Frontal cortex (tissue), 4 donors: ENCODE measurements at places on chromosomes 1 and 21.

DNA sequence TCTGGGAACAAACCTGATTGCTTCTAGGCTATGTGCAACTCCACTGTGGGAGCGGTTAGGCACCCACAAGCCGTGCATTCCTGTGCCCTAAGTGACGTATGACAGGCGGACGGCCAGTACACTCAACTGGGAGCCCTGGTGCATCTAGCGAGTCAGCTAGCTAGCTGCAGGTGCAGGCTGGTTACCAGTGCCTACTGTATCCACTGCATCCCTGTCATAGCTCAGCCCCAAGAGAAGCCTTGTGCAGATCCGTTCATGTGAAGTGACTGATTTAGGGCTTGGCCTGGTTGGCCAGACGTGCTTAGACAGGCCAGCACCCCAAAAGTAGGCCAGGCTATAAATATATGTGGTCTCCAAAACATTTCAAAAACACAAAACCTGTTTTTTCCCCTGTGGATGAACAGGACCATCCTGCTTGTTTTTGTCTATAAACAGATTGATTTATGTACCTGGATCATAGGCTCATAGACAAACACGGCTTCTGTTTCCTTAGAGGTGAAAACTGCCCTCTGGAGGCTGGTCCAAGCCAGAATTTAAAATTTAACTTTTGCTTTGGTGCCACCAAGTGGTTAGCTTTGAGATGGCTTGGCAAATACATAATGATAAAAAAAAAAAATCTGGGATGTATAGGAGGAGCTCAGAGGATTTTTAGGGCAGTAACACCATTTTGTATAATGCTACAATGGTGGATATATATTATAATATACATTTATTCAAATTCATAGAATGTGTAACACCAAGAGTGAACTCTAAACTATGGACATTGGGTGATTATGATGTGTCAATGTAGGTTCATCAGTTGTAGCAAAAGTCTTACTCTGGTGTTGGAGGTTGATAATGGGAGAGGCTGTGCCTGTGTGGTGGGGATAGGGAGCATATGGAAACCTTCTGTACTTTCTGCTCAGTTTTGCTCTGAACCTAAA is 68.5 kb downstream of the GIPC2 start:
- peak; percentile 19 for DNase-seq

DNA sequence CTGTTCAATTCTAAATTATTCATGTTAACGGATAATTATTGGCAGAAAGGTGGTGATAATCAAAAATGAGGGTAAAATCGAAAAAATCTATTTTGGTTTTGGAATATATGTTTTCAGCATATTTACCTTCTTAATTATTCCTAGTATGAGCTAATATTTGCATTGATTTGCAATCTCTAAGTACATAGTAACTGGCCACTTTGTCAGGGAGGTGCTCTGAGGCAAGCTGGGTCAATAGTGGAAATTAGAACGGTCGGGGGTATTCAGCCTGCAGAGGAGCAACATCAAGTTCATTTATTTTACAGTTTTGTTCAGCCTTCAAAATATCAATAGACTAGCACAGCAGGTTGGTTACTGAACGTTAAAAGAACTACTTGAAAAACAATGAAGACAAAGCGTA is 1.8 kb downstream of the OTUD7B start:
- DNase-seq, result no peak

DNA sequence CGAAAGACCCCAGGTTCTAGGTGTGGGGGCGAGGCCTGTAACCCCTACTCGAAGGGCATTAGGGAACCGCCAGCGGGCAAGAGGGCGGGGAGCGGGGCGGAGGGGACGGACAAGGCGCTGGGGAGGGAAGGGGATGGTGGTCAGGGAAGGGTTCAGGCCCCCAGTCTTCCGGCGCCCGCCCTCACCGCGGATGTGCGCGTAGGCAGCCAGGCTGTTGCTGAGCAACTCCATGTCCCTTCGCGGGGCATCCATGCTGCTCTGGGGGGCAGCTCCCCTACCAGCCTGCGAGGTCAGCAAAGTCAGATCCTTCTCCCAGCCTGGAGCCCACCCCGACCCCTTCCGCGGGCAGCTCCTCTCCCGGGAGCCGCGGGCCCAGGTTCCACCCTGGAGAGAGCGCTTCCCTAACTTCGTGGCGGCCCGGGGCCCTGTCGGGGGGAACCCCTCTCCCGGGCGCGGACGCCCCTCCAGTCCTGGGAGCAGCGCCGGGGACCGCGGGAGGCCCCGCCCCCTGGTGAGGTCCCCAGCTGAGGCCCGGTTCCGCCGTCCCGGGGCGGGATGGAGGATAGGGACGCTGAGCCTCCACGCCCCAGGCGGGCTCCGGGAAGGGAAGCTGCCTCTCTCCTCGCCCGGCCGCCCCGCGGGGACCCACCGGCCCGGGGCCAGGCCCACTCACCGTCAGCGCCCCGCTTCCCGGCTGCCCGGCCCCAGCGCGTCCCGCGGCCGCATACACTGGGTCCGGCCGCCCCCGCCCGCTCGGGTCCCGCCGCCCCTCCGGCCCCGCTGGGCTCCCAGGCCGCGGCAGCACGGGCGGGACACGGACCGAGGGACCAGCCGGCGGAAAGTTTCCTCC is 434 bp downstream of the EVA1B start:
- peak; percentile 50 for DNase-seq

GRCh38 chr1:18962121-18962721 is 5.7 kb upstream of the IFFO2 start:
- no peak for DNase-seq

DNA sequence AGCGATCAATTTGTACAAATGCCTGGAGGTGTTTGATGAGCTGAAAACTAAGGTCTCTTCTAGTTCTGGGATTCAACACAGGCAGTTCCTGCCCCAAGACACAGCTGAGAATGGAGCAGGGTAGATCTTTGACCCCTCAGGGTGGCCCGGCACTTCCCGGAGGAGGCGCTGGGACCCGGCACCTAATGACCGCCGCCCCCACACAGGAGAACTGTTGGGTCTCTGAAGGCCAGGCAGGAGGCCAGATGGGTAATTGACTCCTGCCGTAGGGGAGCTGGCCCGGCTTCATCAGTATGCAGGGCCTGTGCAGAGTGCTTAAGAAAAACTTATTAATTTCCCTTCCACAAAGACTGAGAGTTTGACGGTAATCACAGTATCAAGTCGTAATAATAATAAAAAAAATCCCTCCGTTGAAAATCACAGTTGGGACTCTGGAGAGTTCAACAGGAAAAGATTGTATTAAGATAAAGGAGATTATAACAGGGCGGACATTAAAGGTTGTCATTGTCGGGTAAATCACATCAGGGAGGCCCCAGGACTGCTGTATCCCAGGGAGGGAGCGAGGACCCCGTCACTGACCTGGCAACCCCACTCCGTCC is 51.7 kb downstream of the UBIAD1 start:
- DNase-seq, result no peak

- DNase-seq, result no peak
Observed at GRCh38 chr1:201450721-201451291, 18.2 kb downstream of the PHLDA3 start.

- DNase-seq, result no peak
Observed at GRCh38 chr1:225319871-225320270, 108.0 kb downstream of the LBR start.

DNA sequence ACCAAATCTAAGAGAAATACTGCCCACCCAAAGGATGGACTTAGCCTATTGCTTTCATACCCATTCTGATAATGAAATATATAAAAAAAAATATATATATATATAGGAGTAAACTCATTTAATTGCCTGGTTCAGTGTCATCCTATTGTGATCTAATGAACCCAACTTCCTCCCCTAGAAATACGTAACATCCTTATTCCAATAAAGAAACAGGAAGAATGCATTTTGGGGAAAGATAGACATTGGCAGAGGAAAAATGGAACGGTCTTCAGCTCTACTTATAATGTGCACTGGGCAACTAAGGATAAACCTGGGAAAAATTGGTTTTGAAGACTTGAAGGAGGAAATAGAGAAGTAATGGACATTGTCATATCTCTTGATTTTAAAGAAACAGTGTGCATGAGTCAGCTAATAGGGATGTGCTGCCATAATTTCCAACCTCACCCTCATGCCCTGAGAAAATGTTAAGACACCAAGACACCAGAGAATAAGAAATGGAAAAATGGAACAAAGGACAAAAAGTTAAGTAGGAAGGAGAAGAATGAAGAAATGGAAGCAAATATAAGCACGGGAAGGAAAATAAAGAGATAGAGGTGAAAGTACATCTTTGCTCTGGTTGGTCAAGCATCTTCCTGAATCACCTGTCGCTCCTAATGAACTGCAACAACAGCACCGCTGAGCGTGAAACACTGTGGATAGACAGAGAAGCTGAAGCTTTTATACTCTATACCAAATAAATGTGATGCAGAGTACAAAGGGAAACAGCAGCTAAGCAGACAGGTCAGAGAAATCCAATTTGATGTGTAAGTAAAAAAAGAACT is 5.4 kb downstream of the UBR4 start:
- no peak for DNase-seq

DNA sequence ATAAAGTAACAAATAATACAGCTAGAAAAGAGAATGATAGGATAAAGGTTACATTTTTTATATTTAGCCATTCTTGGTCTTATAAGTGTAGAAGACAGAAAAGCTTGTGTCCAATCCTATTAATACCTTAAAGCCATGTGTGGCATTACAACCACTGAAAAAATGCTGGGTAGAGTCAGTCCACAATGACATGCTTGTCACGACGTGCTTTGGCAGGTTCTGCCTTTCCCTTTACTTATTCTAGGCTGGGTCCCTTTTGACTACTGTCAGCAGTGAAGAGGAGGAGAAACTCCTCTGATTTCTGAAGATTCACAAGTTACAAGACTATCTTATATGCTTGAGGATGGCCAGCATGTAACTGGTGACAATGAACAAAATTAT is 14.6 kb upstream of the AIM2 start:
- no peak for DNase-seq

DNA sequence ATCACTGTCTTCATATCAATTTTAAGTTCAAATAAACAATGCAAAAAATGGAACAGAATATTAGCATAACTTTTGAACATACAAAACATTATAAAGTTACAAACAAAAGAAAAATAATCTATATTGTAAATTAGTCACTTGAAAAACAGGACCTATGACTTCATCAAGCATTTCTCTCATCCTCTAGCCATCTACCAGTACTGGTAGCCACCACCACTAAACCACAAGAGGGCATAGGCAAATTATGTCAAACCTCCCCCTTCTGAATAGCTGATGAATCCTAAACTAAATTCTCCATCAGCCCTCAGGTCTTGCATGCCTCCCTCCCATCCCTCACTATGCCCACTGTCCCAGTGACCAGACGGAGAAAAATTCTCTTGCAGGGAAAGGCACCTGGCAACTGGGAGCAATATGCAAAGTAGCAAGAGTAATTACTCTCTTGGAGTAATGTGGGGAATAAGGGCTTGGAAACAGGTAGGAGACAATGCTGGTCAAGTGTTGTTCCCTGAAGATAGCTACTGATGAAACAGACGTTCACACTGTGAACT is 37.1 kb downstream of the SSX2IP start:
- no peak for DNase-seq

DNA sequence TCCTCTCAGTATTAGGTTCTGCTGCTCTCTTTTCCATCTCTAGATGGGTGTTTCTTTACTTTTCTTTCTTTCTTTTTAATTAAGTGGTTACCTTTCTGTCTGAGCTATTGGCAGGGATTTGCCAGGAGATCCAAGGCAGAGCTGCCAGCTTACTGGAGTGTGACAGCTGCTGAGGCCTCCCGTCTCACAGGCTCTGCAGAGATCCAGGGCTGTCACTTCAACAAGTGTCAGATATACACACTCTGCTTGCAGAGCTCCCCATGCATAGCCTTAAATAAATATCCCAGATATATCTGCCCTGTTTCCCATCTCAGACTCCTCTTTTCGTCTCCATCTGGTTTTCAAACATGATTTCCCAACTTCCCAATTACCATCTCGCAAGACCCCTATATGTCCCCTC is 124.3 kb downstream of the NOS1AP start:
- DNase-seq, result no peak

DNA sequence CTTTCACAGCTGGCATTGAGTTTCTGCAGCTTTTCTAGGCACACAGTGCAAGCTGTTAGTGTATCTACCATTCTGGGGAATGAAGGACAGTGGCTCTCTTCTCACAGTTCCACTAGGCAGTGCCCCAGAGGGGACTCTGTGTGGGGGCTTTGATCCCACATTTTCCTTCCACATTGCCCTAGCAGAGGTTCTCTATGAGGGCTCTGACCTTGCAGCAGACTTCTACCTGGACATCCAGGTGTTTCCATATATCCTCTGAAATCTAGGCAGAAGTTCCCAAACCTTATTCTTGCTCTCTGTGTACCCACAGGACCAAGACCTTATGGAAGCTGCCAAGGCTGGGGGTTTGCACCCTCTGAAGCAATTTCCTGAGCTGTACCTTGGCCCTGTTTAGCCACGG is 2.4 kb upstream of the IFI44 start:
- DNase-seq, result no peak

GRCh38 chr1:231027136-231027925 is 12.7 kb downstream of the FAM89A start:
- DNase-seq, result no peak

DNA sequence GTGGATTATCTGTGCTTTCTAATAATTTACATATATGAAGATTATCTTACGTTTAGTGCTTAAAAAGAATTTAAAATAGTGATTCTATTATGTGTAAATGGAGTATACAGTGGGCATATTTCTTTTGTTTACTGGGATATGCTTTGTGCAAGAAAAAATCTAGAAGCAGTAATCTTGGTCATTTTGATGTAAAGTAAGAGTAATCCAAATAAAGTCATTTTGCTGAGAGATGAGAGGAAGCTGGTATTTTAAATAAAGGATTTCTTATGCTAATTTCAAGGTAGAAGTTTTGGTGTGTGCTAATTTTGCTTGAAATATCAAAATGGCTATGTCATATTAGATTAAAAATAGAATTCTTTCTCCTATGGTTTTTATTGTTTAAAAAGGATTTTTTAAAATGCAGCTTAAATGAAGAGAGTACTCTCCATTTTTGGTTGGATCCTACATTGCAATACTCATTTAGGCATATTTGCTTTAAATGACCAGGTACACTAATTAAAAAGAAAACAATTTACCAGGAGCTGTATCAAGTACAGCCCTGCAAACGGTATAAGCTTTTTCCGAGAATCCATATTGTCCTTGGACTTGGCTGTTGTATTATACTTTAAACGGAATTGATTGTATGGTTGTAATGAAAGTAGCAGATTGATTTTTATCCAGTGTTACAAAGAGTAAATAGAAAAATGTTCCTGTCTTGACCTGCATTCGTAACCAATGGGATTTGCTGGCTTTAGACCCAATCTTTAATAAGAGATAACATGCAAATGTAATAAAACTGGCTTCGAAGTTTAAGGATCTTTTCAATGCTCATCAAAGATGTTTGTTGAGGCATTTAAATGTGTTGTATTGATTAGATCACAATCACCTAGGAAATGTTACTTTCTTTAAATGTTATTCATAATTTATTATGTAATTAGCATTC is 574.7 kb downstream of the USP25 start:
- no peak for DNase-seq

- DNase-seq, result no peak
Observed at GRCh38 chr1:162285149-162285561, 91.5 kb downstream of the SPATA46 start.

- DNase-seq, result no peak
Observed at GRCh38 chr1:101112051-101112780, 86.6 kb upstream of the DPH5 start.

DNA sequence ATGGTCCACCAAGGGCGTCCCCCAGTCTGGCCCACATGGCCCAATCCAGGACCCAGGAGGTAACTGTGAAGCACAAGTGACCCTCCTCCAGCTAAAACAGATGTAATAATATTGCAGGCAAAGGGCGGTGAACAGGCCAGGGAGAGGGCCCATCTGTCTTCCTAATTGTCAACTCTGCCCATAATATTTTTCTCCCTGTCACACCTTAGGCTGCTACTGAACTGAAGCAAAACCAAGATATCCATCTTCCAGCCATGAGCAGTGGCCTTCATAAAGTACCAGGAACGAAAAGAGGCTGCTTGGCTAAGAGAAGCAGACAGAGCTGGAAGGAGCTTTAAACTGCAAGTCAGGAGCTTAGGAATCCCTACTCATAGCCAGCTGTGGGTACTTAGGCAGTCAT is 3.1 kb downstream of the KANK4 start:
- no peak for DNase-seq
